ENCODE measurements at places on chromosomes 2 and 18.

DNA sequence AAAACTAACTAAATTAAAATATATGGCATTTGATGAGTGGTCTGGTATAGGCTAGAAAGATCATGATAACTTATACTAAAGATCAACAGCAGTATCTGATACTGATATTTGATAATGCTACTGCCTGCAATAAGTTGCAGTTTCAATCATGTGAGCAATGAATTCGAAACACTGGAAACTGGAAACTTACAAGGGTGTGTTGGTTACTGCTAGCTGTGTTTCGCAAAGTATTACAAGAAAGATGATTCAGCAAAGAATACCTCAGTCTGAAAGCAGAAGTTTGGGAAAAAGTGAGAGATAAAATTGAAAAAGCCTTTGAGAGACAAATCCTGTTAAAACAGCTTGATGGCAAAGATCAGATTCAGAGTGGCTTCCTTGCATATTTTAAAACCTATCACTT lies 294.5 kb downstream of the CCDC178 start:
- no peak overlapping the region for H3K27ac ChIP-seq
- H3K4me3 ChIP-seq, result no peak overlapping the region
- no peaks in the 10 kb centered on the region for H3K4me1 ChIP-seq
- no peak for DNase-seq

- H3K27me3 ChIP-seq, result no peaks in the 10 kb centered on the region
- no peaks in the 10 kb centered on the region for H3K36me3 ChIP-seq
- H3K27ac ChIP-seq, result no peak overlapping the region
- peak; percentile 82 for DNase-seq
- no peak overlapping the region for H3K4me3 ChIP-seq
Observed at GRCh38 chr2:246489-247144, 17.2 kb downstream of the SH3YL1 start.

GRCh38 chr18:46179306-46179705 lies 75.1 kb downstream of the HAUS1 start:
- H3K4me1 ChIP-seq, result peaks cover 24% of the 10 kb centered on the region
- H3K27ac ChIP-seq, result no peak overlapping the region
- no peak overlapping the region for H3K4me3 ChIP-seq
- no peaks in the 10 kb centered on the region for H3K27me3 ChIP-seq

DNA sequence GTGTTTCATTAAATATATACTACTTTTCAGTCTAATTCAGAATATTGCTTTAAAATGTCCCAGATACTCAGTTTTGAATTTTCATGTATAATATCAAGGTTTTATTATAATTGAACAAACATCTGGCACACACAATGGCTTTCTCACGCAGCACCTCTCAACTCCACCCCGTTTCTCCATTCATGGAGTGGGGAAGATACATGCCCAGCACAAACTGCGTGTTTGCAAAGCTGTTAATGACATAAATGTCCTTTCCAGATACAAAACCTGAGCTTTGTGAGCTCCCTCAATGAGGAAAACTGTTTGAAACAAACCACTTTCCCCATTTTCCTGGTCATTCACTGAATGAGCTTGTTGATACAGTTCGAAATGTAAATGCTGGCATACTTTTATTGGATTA lies 150.3 kb upstream of the RASGRP3 start:
- no peak overlapping the region for H3K27ac ChIP-seq
- H3K36me3 ChIP-seq, result peaks cover 12% of the 10 kb centered on the region
- H3K4me3 ChIP-seq, result no peak overlapping the region
- H3K27me3 ChIP-seq, result no peaks in the 10 kb centered on the region
- no peak for DNase-seq

DNA sequence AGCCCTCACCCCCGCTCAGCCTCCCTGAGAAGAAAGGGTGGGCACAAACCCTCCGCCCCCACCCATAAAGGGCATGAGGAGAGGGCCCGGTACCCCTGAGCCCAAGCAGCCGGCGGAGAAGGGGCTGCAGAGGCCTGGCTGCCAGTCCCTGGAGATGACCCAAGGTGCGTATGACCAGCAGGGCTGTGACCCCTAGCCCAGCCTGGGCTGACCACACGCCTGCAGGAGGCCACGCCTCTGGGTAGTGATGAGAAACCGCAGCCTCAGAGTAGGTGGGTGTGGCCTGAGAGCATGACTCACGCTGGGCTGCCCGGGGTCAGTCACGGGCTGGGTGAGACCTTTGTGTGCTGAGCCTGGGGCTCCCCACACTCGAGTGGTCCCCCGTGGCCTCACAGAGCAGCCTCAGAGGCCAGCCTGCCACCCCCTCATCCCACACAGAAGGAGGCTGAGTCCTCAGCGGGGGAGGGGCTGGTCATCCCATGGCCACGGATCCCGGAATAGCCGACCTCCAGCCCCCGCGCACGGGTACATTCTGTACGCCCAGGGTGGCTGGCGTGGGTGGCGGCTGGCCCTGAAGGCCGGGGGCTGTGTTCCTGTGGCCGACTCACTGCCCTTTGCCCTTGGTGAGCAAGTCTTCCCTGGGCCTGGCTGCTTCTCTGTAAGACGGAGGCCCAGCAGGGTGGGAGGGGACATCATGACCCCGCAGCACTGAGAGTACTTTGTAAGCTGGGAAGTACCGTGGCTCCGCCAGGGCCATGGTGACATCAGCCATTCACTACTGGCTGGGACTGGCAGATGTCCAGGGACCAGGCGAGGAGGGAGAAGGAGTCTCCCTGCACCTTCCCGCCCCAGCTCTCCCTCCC lies 110.8 kb upstream of the OTOS start:
- no peak for DNase-seq
- no peaks in the 10 kb centered on the region for H3K36me3 ChIP-seq
- H3K27ac ChIP-seq, result no peak overlapping the region

GRCh38 chr2:105187531-105187930 lies 54.0 kb upstream of the GPR45 start:
- H3K27me3 ChIP-seq, result no peaks in the 10 kb centered on the region
- no peaks in the 10 kb centered on the region for H3K4me1 ChIP-seq
- H3K36me3 ChIP-seq, result no peaks in the 10 kb centered on the region
- H3K4me3 ChIP-seq, result no peak overlapping the region
- H3K27ac ChIP-seq, result no peak overlapping the region
- peak; percentile 39 for DNase-seq

GRCh38 chr2:119474371-119475224 lies 42.9 kb downstream of the TMEM37 start:
- no peak overlapping the region for H3K4me3 ChIP-seq
- no peaks in the 10 kb centered on the region for H3K27me3 ChIP-seq
- no peak overlapping the region for H3K27ac ChIP-seq
- no peak for DNase-seq
- no peaks in the 10 kb centered on the region for H3K36me3 ChIP-seq

GRCh38 chr18:470661-471501 lies 29.6 kb downstream of the COLEC12 start:
- H3K36me3 ChIP-seq, result no peaks in the 10 kb centered on the region
- H3K27ac ChIP-seq, result no peak overlapping the region
- H3K27me3 ChIP-seq, result no peaks in the 10 kb centered on the region
- no peak overlapping the region for H3K4me3 ChIP-seq
- peak; percentile 86 for DNase-seq
- H3K4me1 ChIP-seq, result peaks cover 29% of the 10 kb centered on the region

DNA sequence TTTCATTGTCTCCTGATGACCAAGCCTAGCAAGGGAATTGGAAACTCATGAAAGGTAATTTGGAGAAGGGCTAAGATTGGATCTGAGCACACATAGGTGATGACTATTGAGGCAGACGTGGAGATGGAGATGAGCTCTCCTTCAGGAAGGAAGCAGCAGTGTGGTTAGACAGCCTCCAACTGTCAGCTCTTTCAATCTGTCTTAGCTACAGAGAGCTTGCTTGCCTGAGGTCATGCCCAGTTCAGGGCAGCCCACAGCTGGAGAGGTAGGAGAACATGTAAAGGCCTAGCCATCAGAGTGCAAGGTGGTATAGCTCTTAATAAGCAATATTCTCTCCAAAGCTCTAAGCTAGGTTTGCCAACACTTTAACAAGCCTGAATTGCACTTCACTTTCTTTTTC lies 79.2 kb downstream of the THSD7B start:
- H3K4me3 ChIP-seq, result no peak overlapping the region
- no peak overlapping the region for H3K27ac ChIP-seq
- peaks cover 3% of the 10 kb centered on the region for H3K27me3 ChIP-seq
- H3K36me3 ChIP-seq, result no peaks in the 10 kb centered on the region
- no peaks in the 10 kb centered on the region for H3K4me1 ChIP-seq
